Activated CD4-positive, alpha-beta T cell treated with anti-CD3 and anti-CD28 coated beads, Interleukin-2, amount 10 ng/mL, durations not matched to agents 24 days and 14 days (primary cell): ENCODE measurements at places on chromosomes 4 and X. TPM values are rescaled to one million over a fixed set of nuclear protein-coding genes. Genes with fewer than 3 reads are reported as not detected.

DNA sequence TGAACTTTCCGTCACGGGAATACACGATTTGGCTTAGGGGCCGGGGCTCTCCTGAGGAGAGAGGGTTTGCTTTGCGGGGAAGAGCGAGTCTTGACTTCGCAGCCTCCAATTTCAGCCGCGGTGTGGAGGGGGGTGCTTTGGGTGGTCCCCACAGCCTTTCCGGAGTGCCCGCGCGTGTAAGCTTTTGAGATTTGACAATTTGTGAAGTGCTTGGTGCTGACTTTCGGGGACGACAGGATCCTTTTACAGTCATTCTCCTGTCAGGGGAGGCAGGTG, 355 bp downstream of the SCML1 start:
- H3K4me3 ChIP-seq: peak overlapping the region; percentile 85
- DNase-seq: no peak
- peaks cover 16% of the 10 kb centered on the region for H3K4me1 ChIP-seq
- H3K36me3 ChIP-seq: no peaks in the 10 kb centered on the region

DNA sequence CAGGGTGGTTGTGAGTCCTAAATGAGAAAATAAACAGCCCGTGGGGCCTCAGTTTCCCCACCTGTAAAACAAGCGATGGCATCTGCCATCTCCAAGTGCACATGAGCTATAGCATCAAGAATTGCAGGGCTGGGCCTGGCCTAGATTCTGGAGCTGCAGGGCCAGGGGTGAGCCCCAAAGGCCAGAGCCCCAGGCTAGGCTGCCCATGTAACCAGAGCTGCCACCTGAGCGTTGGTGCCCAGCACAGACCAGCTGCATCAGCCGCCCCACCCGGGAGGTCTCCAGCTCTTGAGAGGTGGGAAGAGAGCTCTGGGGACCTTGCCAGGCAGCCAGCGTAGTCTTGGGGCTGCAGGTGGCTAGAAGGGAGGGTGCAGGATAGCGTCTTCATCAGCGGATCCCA, 27.0 kb upstream of the GPR78 start:
- H3K36me3 ChIP-seq: no peaks in the 10 kb centered on the region
- no peak overlapping the region for H3K27ac ChIP-seq
- no peaks in the 10 kb centered on the region for H3K4me1 ChIP-seq
- DNase-seq: no peak
- no peaks in the 10 kb centered on the region for H3K27me3 ChIP-seq
- H3K4me3 ChIP-seq: no peak overlapping the region

- DNase-seq: no peak
- H3K36me3 ChIP-seq: no peaks in the 10 kb centered on the region
- no peaks in the 10 kb centered on the region for H3K27me3 ChIP-seq
- no peaks in the 10 kb centered on the region for H3K4me1 ChIP-seq
Observed at GRCh38 chr4:116361790-116362189, 723.6 kb downstream of the TRAM1L1 start.

- H3K27ac ChIP-seq: no peak overlapping the region
- peaks cover 4% of the 10 kb centered on the region for H3K27me3 ChIP-seq
- no peaks in the 10 kb centered on the region for H3K36me3 ChIP-seq
- DNase-seq: no peak
- no peak overlapping the region for H3K4me3 ChIP-seq
Observed at GRCh38 chr4:143381189-143382118, 44.8 kb downstream of the GAB1 start.

DNA sequence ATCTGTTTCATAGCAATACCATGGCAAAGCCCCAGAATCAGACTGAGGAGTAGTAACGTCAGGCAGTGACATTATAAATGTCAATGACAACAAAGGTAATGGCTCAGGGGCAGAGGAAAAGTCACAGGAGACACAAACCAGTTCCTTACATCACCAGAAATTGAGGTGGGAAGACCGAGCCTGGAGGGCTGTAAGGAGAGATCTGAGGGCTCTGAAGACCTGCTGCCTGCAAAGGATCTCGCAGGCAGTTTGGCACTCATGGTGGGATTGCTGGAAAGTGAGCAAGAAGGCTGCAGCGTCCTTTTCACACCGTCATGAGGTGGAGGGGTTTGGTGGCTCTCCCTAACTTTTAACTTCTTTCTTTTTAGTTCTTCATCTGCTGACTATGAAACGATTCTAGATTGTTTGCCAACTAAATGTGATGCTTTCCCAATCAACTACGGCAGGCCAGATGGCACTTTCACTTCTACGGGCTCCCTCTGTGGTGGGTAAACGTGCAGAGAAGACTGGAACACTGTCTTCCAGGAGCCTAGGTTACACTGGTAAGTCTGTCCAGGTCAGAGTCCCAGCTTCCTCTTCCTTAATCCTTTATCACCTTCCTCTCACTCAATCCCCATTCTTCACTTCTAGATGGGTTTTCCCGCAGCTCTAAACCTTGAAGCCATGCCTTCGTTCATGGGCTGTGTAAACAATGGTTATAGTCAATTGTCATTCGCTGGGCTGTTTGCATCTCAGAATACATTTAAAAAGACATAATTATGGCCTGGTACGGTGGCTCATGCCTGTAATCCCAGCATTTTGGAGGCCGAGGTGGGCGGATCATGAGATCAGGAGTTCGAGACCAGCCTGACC, 58.2 kb downstream of the TBC1D9 start:
- no peaks in the 10 kb centered on the region for H3K36me3 ChIP-seq
- no peak for DNase-seq
- peaks cover 4% of the 10 kb centered on the region for H3K27me3 ChIP-seq
- H3K27ac ChIP-seq: no peak overlapping the region

GRCh38 chr4:95289028-95289634, 259.6 kb downstream of the UNC5C start:
- no peaks in the 10 kb centered on the region for H3K36me3 ChIP-seq
- no peak overlapping the region for H3K27ac ChIP-seq
- no peak for DNase-seq

GRCh38 chr4:7021930-7022664, 21.1 kb upstream of the TADA2B start:
- H3K27ac ChIP-seq: no peak overlapping the region
- no peak for DNase-seq
- H3K27me3 ChIP-seq: no peaks in the 10 kb centered on the region
- H3K4me1 ChIP-seq: peaks cover under 1% of the 10 kb centered on the region

GRCh38 chr4:72429397-72429889, 139.6 kb downstream of the ADAMTS3 start:
- H3K4me1 ChIP-seq: no peaks in the 10 kb centered on the region
- no peaks in the 10 kb centered on the region for H3K36me3 ChIP-seq
- no peak overlapping the region for H3K27ac ChIP-seq
- no peak for DNase-seq
- H3K27me3 ChIP-seq: no peaks in the 10 kb centered on the region
- no peak overlapping the region for H3K4me3 ChIP-seq

DNA sequence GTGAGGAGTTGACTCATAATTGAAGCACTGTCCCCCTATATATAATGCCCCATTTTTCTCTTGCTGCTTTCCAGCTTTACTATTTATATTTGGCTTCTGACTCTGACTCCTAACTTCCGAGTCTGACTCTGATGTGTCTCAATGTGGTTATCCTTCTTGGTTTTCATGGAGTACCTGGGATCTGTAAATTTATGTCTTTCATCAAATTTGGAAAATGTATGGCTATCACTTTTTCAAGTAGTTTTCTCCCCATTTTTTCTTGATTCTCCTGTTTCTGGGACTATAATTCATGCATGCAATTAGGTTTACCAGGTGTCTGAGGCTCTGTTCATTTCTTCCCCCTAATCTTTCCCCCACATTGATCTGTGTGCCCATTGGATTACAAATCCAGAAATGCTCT, 156.8 kb upstream of the SFRP2 start:
- no peak for DNase-seq
- H3K4me1 ChIP-seq: peaks cover 12% of the 10 kb centered on the region
- no peak overlapping the region for H3K27ac ChIP-seq
- no peak overlapping the region for H3K4me3 ChIP-seq
- peaks cover 28% of the 10 kb centered on the region for H3K27me3 ChIP-seq

GRCh38 chr4:174278467-174278866, 5.0 kb downstream of the FBXO8 start:
- H3K4me1 ChIP-seq: peaks cover 26% of the 10 kb centered on the region
- H3K27ac ChIP-seq: no peak overlapping the region
- no peaks in the 10 kb centered on the region for H3K27me3 ChIP-seq
- DNase-seq: no peak

GRCh38 chr4:153534792-153535629, 68.9 kb downstream of the TMEM131L start:
- no peak for DNase-seq
- H3K27ac ChIP-seq: peak overlapping the region; percentile 41
- H3K4me3 ChIP-seq: peak overlapping the region; percentile 3
- peaks cover 17% of the 10 kb centered on the region for H3K36me3 ChIP-seq
- H3K27me3 ChIP-seq: no peaks in the 10 kb centered on the region

- no peaks in the 10 kb centered on the region for H3K4me1 ChIP-seq
- no peak overlapping the region for H3K27ac ChIP-seq
- no peak for DNase-seq
- H3K27me3 ChIP-seq: peaks cover 6% of the 10 kb centered on the region
Observed at GRCh38 chr4:25290490-25291067, 22.0 kb upstream of the ZCCHC4 start.

- peak overlapping the region; percentile 90 for H3K4me3 ChIP-seq
- peaks cover 45% of the 10 kb centered on the region for H3K4me1 ChIP-seq
- peak; percentile 75 for DNase-seq
- peaks cover 6% of the 10 kb centered on the region for H3K36me3 ChIP-seq
Observed at GRCh38 chr4:2793586-2794485, 951 bp downstream of the SH3BP2 start.

- peaks cover 2% of the 10 kb centered on the region for H3K27me3 ChIP-seq
- no peak for DNase-seq
- no peak overlapping the region for H3K27ac ChIP-seq
- H3K36me3 ChIP-seq: no peaks in the 10 kb centered on the region
- peaks cover 9% of the 10 kb centered on the region for H3K4me1 ChIP-seq
Observed at GRCh38 chrX:39900777-39901170, 197.0 kb downstream of the BCOR start.

- H3K27me3 ChIP-seq: no peaks in the 10 kb centered on the region
- H3K4me1 ChIP-seq: peaks cover 4% of the 10 kb centered on the region
- no peak overlapping the region for H3K27ac ChIP-seq
- H3K4me3 ChIP-seq: no peak overlapping the region
Observed at GRCh38 chr4:114040319-114041116, 61.1 kb upstream of the ARSJ start.

The CT45A1 gene
- not detected in 2 replicates for total RNA-seq

The PRSS48 gene
- not detected in 2 replicates for total RNA-seq

The CPZ gene
- total RNA-seq: not detected in 2 replicates

The FANCB gene
- 18.9 TPM in 2 replicates for total RNA-seq

The NEUROG2 gene
- total RNA-seq: 0.16 and 0.17 TPM in 2 replicates

The SLC25A53 gene
- 4.2 and 4.3 TPM in 2 replicates for total RNA-seq

The SPACA5B gene
- not detected in 2 replicates for total RNA-seq

The GSX2 gene
- not detected in 2 replicates for total RNA-seq

The GPR119 gene
- total RNA-seq: not detected in 2 replicates
